Prostate gland (tissue), 2 donors: ENCODE measurements at places on chromosomes 16 and 17.

DNA sequence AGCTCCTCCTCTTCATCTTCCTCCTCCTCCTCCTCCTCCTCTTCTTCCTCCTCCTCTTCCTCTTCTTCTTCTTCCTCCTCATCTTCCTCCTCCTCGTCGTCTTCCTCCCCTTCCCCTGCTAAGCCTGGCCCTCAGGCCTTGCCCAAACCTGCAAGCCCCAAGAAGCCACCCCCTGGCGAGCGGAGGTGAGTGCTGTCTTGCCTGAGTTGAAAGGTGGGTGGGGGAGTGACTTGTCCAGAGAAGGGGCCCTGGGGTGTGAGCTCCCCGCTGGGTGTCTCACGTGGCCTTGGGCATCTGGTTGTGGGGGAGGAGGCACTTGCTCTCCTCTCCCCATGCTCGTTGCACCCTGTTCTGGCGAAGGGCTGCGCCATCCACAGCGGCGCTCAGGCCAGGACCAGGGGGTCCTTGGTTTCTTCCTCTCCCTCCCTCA is 8.0 kb downstream of the ELOB start:
- no peak for DNase-seq

- no peak for DNase-seq
Measured at GRCh38 chr17:62882878-62883277, 74.8 kb upstream of the MARCHF10 start.

DNA sequence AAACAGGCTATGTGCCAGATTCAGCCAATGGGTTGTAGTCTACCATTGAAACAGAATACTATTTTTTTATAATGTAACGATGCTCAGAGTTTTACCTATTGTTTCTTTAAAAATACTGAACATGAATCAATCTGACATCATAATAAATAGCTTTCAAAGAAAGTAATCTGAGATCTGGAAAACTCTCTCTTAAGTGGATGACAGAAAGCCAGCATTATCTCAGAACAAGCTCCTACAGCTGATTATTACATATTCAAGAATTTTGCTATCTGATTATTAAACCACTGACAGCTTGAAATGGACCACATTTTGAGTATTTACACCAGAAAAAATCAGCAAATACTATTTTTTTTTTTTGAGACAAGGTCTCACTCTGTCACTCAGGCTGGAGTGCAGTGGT is 484.2 kb upstream of the SOX9 start:
- DNase-seq: no peak

- DNase-seq: peak; percentile 63
Measured at GRCh38 chr17:41301204-41301790, 1.4 kb downstream of the KRTAP29-1 start.

DNA sequence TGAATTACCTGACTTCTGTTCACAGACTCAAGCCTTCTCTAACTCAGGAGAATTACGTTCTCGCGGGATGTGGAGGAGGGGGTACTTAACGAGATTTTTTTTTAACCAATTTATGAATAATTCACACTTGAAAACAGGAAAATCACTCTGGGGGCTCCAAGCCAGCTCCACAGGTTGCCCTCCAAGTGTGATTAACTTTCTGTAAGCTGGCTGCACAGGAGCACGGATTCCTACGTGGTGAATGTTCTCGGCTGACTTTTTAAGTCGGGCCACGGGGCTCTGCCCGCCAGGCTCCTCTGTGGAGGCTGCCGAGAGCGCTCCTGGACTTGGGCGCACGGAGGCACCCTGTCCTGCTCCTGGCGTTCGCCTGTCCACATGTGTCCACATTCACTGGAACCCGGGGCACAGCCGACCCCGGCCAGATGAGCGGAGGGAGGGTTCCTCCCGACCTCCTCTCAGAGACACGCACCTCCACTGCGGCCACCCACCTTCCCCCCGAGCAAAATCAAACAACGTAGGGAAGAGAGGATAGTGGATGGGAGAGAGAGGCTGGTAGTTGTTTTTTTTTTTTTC is 147.1 kb upstream of the CHMP6 start:
- DNase-seq: no peak

- DNase-seq: no peak
Measured at GRCh38 chr16:1310832-1311200, 1.4 kb downstream of the UBE2I start.

GRCh38 chr17:28467456-28468025 is 5.9 kb upstream of the SLC13A2 start:
- no peak for DNase-seq

- DNase-seq: no peak
Measured at GRCh38 chr16:87372305-87372704, 11.3 kb downstream of the FBXO31 start.

- DNase-seq: no peak
Measured at GRCh38 chr17:17167356-17167755, 38.8 kb downstream of the PLD6 start.

DNA sequence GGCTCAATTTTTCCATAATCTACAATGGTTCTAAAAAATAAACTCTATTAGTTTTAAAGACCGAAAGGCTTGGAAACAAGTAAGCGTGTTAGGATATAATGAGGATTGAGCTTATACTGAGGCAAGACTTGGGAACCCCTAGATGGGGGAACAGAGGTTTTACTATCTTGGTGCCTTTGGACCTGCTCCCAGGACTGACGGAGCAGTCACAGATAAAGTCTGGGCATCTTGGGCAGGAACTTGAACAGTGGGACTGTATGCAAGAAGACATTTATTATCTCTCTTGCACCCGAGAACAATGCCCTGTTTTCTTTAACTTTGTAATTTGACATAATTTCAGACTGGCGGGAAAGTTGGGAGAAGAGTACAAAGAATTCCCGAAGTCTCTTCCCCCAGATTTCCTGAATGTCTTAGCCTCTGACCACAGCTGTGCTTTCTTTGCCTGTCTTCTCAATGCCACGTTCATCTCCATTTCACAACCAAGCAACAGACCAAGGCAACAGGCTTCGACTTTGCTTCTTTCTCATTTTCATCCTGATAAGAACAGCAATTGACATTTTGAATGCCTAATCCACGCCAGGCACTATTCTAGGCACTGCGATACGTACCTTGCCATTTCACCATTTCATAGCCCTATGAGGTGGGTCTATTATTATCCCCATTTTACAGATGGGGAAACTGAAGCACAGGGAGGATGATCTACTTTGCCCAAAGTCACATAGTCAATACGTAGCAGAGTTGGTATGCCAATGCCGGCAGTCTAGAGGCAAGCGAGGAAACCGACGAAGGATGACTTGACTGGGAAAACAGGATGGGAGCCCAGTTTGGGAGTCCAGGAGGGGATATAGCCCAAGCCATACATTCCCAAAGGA is 3.0 kb upstream of the IL4R start:
- DNase-seq: no peak

DNA sequence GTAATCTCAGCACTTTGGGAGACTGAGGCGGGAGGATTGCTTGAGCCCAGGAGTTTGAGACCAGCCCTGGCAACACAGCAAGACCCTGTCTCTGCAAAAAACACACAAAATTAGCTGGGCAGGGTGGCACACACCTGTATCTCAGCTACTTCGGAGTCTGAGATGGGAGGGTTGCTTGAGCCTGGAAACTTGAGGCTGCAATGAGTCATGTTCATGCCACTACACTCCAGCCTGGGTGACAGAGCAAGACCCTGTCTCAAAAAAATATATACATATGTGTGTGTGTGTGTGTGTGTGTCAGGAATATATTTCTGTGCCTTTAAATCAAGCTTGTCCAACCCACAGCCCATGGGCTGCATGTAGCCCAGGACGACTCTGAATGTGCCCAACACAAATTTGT is 55.2 kb downstream of the CRISPLD2 start:
- DNase-seq: no peak

GRCh38 chr16:88901718-88902337 is 35.4 kb upstream of the PABPN1L start:
- DNase-seq: no peak

GRCh38 chr16:11168386-11169051 is 87.5 kb downstream of the SOCS1 start:
- no peak for DNase-seq

- DNase-seq: no peak
Measured at GRCh38 chr16:17014484-17015121, 456.2 kb downstream of the XYLT1 start.

GRCh38 chr16:46748775-46749705 is 896 bp upstream of the MYLK3 start:
- DNase-seq: no peak

GRCh38 chr16:89331371-89332109 is 114.0 kb downstream of the ZNF778 start:
- no peak for DNase-seq

- no peak for DNase-seq
Measured at GRCh38 chr17:29628644-29629043, 5.9 kb upstream of the CORO6 start.

GRCh38 chr17:29597361-29598172 is 4.6 kb downstream of the ANKRD13B start:
- DNase-seq: no peak

GRCh38 chr17:42472709-42473521 is 14.2 kb downstream of the ATP6V0A1 start:
- DNase-seq: no peak

DNA sequence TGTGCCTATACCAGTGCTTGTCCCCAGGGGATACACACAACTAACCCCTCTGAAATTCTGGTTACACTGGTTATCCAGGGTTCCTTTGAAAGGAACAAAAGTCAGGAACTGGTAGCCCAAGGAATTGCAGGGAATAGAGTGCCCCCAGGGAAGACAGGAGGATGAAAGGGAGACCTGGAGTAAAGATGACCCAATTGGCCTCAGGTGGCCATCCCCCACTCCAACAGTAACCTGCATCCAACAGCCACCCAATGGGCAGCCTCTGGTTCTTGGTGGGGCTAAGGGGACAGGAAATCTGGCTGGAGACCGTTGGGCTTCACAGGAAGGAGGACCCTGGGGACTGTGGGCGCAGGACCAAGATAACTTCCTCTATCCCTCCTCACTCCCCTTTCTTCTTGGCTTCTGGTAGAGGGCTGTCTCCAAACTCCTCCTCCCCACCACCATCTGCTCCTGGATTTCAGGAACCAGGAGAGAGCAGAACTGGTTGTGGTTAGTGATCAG is 826 bp upstream of the MPO start:
- DNase-seq: no peak

DNA sequence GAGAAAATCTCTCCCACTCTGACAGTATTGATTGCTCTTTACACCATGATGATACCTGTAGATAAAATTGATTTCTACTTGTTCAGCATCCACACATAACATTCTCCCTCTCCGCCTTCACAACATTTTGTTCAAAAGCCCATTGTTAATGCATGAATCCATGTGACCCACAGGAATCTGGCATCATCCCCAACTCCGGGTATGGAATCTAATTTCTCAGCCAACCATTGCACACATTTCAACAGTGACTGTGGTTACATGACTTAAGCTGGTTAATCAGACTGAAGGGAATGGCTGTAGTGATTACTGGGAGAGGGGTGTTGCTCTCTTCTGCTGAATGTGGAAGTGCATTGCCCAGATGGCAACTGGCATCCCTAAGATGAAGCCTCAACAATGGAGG is 161.4 kb upstream of the C16orf82 start:
- DNase-seq: no peak

- DNase-seq: no peak
Measured at GRCh38 chr17:74200112-74200511, 3.4 kb upstream of the RPL38 start.

- no peak for DNase-seq
Measured at GRCh38 chr16:19463468-19464315, 46.0 kb downstream of the TMC5 start.

GRCh38 chr17:44892250-44892649 is 7.0 kb downstream of the EFTUD2 start:
- no peak for DNase-seq

GRCh38 chr16:88445583-88445960 is 7.5 kb upstream of the ZFPM1 start:
- DNase-seq: no peak

DNA sequence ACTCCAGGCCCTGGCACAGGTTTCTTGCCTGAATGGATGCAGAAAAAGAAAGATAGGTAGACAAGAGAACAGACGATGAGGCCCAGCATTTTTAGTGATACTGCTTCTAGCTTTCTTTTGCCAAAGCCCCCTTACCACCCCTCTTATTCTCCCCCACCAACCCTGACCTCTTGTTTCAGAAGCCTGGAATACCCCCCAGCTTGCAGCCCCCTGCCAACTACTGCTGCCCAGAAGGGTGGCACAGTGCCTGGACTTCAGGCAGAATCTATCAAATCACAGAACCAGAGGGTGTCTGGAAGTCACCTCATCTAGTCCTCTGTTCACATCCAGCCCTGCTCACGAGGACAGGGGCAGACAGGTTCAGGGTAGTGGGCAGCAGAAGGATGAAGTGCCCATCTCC is 35.6 kb downstream of the NEUROD2 start:
- DNase-seq: no peak

DNA sequence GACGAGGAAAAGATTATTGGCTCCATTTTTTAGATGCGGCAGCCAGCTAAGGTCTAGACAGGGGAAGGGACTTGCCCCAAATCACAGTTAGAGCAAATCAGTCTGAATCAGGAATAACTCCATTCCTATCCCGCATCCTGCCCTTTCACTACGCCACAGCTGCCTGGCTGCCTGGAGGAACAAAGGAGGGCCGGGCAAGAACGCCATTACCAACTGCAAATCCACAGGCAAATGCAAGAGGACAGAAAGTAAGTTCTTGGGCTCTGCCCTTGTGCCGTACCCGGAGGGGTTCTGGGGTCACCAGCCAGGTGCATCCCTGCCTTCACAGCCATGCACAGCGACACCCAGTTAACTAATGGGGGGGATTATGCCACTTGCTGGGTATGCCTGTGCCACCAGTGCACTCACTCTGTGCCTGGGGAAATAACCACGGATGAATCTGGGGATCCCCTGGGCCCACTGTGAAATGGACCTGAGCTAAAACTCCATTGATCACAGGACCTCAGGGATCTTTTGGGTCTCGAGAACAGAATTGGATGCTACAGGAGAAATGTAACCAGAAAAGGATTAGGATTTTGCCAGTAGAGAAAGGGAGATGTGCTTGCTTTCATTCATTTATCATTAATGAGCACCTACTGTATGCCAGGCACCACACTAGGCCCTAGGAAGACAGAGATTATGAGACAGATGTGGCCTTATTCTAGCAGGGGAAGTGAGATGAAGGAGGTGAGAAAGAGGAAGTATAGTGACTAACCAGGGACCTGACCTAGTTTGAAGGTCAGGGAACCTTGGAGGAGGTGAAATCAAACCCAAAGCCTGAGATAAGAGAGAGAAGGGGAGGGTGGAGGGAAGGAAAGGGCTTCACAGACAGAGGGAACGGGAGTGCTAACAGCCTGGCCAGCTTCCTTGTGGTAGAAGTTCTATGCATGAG is 17.7 kb downstream of the BCL7C start:
- no peak for DNase-seq
